ENCODE measurements at places on chromosomes 5 and 9. TPM values are rescaled to one million over a fixed set of nuclear protein-coding genes. Genes with fewer than 3 reads are reported as not detected.

CMYA5 gene
- 0.52 TPM for total RNA-seq

TMC1 gene
- total RNA-seq: 0.59 TPM

ARSI gene
- 10.2 TPM for total RNA-seq

DOLK gene
- total RNA-seq: 30.9 TPM

IFNA1 gene
- total RNA-seq: not detected

ZBTB43 gene
- 10.7 TPM for total RNA-seq

ENC1 gene
- 43.7 TPM for total RNA-seq

SLC25A2 gene
- total RNA-seq: 0.26 TPM

IL4 gene
- not detected for total RNA-seq

FAM170A gene
- total RNA-seq: not detected

CCL27 gene
- total RNA-seq: 0.17 TPM

PAEP gene
- total RNA-seq: not detected

IL33 gene
- 65.7 TPM for total RNA-seq

LRRTM2 gene
- total RNA-seq: 0.63 TPM

FAM78A gene
- total RNA-seq: 0.69 TPM

GPR151 gene
- total RNA-seq: not detected

GDF9 gene
- 0.26 TPM for total RNA-seq

CKMT2 gene
- total RNA-seq: 15.1 TPM

MEIKIN gene
- not detected for total RNA-seq

TICAM2 gene
- total RNA-seq: 4.3 TPM

CCDC187 gene
- total RNA-seq: under 0.01 TPM

C9orf153 gene
- 0.98 TPM for total RNA-seq

UCK1 gene
- total RNA-seq: 17.8 TPM
